Astrocyte of the spinal cord (primary cell): ENCODE measurements at places on chromosomes 13 and 19.

DNA sequence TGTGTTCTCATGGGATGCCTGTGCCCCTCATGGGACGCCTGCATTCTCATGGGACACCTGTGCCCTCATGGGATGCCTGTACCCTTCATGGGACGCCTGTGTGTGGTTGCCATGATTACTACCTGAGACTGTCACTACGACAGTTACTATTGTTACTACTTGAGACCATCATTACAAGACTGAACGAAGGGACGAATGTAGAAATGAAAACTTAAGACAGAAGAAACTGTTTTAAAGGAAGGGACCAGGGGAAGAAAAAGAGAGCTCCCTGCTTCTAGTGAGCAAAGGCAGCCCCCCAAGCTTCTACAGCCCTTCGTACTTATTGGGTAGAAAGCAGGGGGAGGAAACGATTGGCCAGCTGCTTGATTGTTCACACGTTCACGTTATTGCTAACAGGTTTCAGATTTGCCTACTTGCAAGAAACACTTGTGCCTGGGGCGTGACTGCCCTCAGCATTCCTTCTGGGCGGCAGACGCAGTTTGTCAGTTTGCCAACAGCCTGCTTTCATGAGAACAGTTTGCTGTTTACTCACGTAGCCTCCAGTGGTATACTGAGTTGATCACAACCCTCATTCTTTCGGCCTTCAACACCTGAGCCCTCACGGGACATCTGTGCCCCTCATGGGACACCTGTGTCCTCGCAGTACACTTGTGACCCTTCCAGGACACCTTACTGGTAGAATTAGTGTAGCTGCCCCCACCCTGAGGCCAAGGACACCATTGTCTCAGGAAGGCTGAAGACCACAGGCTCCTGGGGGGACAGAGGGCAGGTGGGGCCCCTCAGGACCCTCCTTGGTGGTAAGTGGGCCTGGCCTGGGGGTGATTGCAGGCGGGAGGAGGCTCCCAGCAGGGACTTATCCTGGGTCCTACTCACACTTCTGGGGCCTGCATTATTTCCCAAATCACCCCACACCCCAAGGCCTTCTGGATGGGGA is 2.5 kb upstream of the S1PR4 start:
- DNase-seq, result peak; percentile 51

DNA sequence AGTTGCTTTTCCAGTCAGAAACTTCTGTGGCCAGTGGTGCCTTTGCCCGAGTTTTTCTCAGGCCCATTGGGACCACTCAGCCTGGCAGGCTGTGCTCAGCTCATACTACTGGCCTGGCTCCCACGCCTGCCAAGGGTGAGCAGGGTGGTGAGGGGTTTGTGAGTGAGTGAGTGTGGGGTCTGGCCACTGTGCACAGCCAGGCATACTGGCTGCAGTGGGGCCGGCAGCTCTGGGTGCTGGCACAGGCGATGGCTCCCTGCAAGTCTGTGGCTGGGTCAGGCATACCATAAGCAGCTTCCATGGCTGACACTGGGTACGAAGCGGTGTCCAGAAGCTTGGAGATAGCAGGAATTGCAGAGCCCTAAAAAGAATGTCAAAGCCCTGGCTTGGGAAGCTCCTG is 161.0 kb downstream of the SLITRK6 start:
- DNase-seq, result no peak

DNA sequence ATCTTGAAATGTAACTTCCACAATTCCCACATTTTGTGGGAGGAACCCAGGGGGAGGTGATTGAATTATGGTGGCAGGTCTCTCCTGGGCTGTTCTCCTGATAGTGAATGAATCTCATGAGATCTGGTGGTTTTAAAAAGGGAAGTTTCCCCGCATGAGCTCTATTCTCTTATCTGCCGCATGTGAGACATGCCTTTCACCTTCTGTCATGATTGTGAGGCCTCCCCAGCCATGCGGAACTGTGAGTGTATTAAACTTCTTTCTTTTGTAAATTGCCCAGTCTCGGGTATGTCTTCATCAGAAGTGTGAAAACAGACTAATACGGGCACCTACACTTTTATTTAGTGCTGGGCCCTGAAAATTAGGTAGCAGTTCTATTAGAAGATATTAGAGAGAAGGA is 45.8 kb downstream of the TNFSF13B start:
- DNase-seq, result no peak

DNA sequence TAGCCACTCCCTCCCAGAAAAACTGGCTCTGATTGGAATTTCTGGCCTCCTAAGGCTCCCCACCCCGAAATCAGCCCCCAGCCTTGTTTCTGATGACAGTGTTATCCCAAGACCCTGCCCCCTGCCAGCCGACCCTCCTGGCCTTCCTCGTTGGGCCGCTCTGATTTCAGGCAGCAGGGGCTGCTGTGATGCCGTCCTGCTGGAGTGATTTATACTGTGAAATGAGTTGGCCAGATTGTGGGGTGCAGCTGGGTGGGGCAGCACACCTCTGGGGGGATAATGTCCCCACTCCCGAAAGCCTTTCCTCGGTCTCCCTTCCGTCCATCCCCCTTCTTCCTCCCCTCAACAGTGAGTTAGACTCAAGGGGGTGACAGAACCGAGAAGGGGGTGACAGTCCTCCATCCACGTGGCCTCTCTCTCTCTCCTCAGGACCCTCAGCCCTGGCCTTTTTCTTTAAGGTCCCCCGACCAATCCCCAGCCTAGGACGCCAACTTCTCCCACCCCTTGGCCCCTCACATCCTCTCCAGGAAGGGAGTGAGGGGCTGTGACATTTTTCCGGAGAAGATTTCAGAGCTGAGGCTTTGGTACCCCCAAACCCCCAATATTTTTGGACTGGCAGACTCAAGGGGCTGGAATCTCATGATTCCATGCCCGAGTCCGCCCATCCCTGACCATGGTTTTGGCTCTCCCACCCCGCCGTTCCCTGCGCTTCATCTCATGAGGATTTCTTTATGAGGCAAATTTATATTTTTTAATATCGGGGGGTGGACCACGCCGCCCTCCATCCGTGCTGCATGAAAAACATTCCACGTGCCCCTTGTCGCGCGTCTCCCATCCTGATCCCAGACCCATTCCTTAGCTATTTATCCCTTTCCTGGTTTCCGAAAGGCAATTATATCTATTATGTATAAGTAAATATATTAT is 6.1 kb downstream of the FOSB start:
- DNase-seq, result peak; percentile 14

DNA sequence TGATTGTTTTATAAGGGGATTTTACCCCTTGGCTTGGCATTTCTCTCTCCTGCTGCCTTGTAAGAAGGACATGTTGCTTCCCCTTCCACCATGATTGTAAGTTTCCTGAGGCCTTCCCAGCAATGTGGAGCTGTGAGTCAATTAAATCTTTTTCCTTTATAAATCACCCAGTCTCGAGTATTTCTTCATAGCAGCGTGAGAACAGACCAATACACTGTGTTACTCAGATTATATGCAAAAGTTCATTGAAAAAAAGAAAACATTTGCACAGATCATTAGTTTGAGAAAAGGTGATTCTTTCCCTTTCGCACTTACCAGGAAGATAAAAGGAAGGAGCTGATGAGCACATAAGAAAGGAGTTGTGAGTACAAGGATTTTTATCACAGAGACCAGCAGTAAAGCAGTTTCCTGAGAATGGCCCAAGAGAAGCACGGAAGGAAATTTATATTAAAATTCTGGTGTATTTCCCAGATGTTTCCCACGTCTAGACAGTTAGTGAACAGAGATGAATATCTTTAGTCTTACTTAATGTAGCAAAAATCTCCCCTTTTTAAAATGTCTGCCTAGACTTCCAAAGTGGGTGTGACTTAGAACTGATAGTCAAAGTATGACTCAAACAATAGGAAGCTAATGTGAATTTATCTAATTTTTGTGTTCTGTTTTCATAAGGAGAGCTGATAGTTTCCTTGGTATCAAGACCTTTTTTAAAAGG is 431.8 kb upstream of the SGCG start:
- DNase-seq, result no peak

DNA sequence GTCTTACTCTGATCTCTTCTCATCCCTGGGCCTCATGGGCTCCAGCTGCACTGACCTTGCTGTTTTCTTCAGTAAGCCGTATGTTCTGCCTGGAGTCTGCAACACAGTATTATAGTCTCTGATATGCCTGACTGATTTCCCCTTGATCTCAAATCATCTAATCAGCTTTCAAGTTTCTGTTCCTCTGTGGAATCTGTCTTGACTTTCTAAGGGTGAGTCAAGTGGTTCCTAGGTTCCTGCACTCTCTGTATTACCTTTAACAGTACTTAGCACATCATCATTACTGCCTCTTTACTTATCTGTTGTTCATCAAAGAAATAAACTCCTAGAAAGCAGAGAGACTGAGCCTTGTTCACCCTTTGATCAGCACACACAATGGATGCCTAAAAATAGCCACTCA is 350.7 kb downstream of the LMO7 start:
- no peak for DNase-seq

DNA sequence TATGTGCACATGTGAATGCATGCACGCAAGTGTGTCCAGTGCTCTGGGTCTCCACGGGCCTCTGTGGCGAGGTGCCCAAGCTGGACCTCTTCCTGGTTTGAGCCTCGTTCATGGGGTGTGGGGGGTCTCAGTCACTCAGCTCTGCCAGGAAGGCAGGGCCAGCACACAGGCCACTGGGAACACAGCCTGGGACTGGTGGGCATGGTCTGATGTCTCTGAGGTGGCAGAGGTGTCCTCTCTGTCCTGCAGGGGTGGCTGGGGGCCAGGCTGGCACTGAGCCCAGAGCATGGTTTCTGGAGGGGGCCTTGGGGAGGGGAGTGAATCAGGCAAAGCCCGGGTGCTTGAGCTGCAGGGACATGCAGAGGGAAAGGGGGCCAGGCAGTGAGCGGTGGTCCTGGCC is 9.4 kb downstream of the LRP3 start:
- no peak for DNase-seq

GRCh38 chr19:19691683-19692082 is 23.0 kb downstream of the ZNF101 start:
- DNase-seq, result no peak
